Ovary (tissue), 10 donors: ENCODE measurements at places on chromosomes 7 and 10. TPM values are rescaled to one million over a fixed set of nuclear protein-coding genes. Genes with fewer than 3 reads are reported as not detected.
A peak's percentile ranks its signal among the peaks of the same experiment; 100 is the strongest.

DNA sequence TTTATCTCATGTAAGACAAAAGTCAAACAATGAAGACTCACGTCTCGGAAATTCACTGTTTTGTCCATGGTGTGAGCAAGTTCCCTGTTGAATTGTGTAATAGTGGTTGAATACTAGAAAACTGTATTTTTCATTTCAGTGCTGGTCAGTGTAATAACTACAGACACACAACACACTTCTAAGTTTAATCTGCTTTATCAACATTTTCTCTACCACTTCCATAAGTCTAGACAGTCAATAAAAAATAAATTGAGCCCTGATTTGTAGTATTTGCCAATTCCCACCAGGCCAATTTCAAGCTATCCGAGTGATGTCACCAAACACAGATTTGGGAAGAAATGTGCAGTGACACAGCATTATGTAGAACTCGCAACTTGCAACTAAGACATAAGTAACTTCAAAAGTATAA lies 81.9 kb downstream of the GPR141 start:
- H3K27ac ChIP-seq, result no peak overlapping the region
- H3K27me3 ChIP-seq, result no peaks in the 10 kb centered on the region
- DNase-seq, result no peak
- H3K4me1 ChIP-seq, result no peaks in the 10 kb centered on the region
- no peak overlapping the region for H3K4me3 ChIP-seq
- H3K36me3 ChIP-seq, result no peaks in the 10 kb centered on the region

- H3K4me1 ChIP-seq, result peaks cover 2% of the 10 kb centered on the region
- no peak for DNase-seq
- H3K36me3 ChIP-seq, result no peaks in the 10 kb centered on the region
- H3K27ac ChIP-seq, result no peak overlapping the region
- no peaks in the 10 kb centered on the region for H3K27me3 ChIP-seq
These were observed 135.3 kb upstream of the VWC2 start for GRCh38 chr7:49638166-49638565.

The CC2D2B gene
- 1.5 TPM for total RNA-seq

- peak overlapping the region; percentile 17 for H3K27ac ChIP-seq
- H3K36me3 ChIP-seq, result no peaks in the 10 kb centered on the region
- H3K27me3 ChIP-seq, result no peaks in the 10 kb centered on the region
- DNase-seq, result peak; percentile 64
These were observed 34.2 kb downstream of the PARD3 start for GRCh38 chr10:34780818-34781380.

DNA sequence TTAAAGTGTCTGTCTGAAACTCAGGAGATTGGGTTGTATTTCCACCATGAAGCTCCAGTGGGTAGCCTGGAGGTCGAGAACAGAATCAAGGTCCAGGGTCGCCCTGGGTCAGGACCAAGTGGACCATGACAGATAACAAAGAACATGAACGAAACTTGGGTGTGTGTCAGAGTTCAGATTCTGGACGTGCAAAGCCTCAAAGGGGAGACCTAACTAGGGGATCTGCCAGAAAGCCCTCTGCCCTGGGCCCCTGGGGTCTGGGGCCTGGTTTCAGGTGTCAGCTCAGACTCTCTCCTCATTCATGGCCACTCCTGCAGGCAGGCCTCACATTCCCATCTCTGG lies 1.6 kb downstream of the RASSF4 start:
- peaks cover 9% of the 10 kb centered on the region for H3K4me1 ChIP-seq
- DNase-seq, result peak; percentile 3
- H3K27ac ChIP-seq, result no peak overlapping the region
- H3K27me3 ChIP-seq, result no peaks in the 10 kb centered on the region
- no peak overlapping the region for H3K4me3 ChIP-seq

GRCh38 chr10:14751014-14751896 lies 23.4 kb downstream of the FAM107B start:
- H3K27ac ChIP-seq, result no peak overlapping the region
- no peak for DNase-seq
- H3K27me3 ChIP-seq, result no peaks in the 10 kb centered on the region
- H3K36me3 ChIP-seq, result no peaks in the 10 kb centered on the region
- no peak overlapping the region for H3K4me3 ChIP-seq

The EFCAB10 gene
- total RNA-seq, result not detected

GRCh38 chr10:119413093-119413453 lies 129.4 kb downstream of the RGS10 start:
- H3K4me3 ChIP-seq, result no peak overlapping the region
- H3K27ac ChIP-seq, result peak overlapping the region; percentile 23
- H3K36me3 ChIP-seq, result no peaks in the 10 kb centered on the region

The ACTL6B gene
- not detected for total RNA-seq

DNA sequence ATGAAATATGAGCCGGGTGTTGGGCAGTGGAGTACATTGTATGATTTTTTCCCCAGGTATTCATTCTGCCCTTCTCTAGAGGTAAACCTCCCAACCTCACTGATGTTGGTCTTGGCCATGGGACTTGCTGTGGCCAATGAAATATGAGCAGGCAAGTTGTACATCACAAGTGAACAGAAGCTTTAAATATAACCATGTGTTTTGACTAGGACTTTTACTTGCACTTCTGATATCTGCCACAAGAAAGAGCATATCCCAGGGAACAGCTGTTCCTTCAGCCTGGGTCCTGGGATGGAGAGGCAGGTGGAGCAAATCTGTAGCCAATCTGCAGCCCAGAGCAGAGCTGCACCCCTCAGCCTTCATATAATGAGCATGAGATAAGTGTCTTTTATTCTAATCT lies 109.8 kb upstream of the PALS2 start:
- H3K36me3 ChIP-seq, result no peaks in the 10 kb centered on the region
- H3K4me3 ChIP-seq, result no peak overlapping the region
- no peak overlapping the region for H3K27ac ChIP-seq
- H3K27me3 ChIP-seq, result no peaks in the 10 kb centered on the region

DNA sequence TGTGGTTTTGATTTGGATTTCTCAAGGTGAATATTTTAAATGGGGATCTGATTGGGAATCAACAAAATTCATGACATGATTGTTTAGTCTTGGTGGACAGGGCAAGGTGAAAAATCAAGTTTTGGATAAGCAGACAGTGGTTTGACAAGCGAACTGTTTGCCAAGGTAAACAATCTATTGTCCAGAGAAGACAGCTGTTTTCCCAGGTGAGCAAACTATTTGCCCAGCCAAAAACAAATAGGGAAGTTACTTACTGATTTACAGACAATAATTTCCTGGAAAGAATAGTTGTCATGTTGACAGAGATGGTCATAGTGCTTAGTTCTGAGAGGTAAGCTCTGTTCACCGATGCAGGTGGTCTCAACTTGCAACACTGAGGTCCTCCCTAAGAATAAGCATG lies 94.0 kb upstream of the STEAP1B start:
- H3K27me3 ChIP-seq, result no peaks in the 10 kb centered on the region
- no peak for DNase-seq
- no peak overlapping the region for H3K27ac ChIP-seq
- no peak overlapping the region for H3K4me3 ChIP-seq

DNA sequence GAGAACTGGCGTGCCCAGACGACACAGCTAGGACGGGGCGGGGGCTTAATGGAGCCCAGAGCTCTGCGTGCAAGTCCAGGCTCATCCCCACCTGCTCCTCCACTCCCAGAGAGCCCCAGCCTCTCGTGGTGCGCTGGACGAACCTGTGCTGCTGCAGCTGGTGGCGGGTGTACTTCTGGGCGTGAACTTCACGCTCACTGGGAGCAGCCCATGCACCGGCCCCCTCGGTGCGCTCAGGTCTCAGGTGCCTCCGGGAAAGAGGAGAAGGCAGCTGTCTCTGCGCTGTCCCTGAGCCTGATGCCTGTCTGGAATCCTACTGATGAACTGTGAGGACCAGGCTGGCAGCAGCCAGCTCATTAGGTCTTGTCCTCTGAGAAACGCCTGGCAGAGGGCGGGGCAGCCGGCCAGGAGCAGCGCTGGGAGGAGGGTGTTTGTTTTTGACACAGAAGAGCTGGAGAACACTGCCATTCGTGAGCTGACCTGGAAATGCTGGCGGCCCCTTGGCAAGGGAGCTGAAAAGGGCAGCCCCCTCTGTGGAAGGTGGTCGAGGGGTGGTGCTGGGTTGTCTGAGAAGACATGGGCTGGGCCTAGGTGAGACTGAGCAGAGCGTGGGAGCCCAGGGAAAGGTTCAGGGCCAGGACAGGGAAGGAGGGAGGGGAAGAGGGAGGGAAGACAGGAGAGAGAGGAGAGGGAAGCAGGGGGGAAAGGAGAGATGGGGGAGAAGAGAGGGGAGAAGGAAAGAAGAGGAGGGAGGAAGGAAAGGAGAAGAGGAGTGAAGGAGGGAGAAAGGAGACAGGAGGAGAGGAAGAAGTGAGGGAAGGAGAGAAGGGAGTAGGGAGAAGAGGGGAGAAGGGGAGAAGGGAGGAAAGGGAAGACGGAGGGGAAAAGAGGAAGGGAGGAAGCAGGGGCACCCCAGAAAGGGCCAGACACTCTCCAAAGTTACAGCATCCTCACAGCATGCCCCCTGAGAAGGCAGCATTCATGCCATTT lies 53.5 kb upstream of the TNS3 start:
- H3K36me3 ChIP-seq, result no peaks in the 10 kb centered on the region
- no peaks in the 10 kb centered on the region for H3K27me3 ChIP-seq
- peaks cover 18% of the 10 kb centered on the region for H3K4me1 ChIP-seq
- DNase-seq, result peak; percentile 38
- no peak overlapping the region for H3K4me3 ChIP-seq
- no peak overlapping the region for H3K27ac ChIP-seq
